Cortex of kidney (tissue), 1 donor: ENCODE measurements at places on chromosomes 2 and 18.

DNA sequence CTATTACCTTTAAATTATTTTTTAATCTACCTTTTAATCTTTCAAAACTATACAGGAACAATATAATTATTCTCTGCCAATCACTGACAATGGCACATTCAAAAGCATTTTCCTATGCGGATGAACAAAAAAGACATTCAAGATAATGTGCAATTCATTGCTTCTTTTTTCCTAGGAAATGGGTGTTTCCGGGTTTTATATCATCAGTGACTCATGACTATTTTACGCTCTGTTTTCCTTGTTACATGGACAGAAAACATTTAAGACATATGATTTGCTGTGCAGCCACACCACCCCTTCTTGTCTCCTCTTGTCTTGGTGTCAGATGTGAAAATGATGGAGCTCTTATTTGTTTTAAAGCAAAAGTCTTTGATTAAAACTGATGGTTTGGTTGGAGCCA lies 184.7 kb upstream of the LINC00305 start:
- no peak for DNase-seq

- no peak for DNase-seq
Observed at GRCh38 chr18:35588995-35589394, 7.5 kb downstream of the GALNT1 start.

- no peak for DNase-seq
Observed at GRCh38 chr2:128309280-128310093, 9.2 kb downstream of the HS6ST1 start.

GRCh38 chr2:140593132-140593531 lies 1537.7 kb downstream of the LRP1B start:
- DNase-seq = no peak

- no peak for DNase-seq
Observed at GRCh38 chr2:231615058-231615671, 22.5 kb downstream of the TEX44 start.

GRCh38 chr2:109601783-109602182 lies 12.0 kb downstream of the SEPTIN10 start:
- DNase-seq = no peak

GRCh38 chr18:74524097-74524496 lies 10.2 kb upstream of the CNDP1 start:
- no peak for DNase-seq

DNA sequence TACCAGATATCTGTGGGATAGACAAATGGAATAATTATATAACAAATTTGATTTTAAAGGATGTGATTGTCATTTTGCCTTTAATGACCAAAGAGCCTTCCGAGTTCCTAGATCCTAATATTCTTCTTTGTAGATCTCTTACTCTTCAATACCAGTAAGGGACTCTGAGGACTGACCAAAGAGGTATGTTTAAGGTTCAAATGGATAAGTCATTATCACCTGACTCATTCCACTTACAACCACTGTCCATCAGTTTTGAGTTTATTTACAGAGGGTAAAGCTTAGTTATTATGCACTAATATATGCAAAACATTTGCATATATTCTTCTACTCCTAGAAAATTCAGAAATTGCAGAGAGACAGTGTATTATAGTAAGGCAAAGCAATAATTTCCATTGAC lies 62.7 kb downstream of the CCDC148 start:
- DNase-seq = no peak

DNA sequence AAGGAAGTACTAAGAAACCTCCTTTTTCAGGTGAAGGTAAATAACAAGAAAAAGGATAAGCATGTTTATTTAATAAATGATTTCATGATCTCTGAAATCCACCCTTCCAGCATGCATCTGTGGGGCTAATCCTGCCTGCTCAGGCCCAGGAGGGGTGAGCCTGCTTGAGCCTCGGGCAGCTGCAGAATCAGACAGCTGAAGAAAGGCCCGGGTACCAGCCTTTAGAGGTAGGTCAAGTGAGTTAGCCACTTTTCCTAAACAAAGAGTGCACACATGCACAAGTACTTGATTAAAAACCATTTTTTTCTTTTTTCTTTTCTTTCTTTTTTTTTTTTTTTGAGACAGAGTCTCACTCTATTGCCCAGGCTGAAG lies 25.7 kb upstream of the FZD7 start:
- no peak for DNase-seq

- no peak for DNase-seq
Observed at GRCh38 chr2:108923019-108923700, 65.9 kb downstream of the EDAR start.

GRCh38 chr18:45542043-45542442 lies 73.2 kb upstream of the SLC14A2 start:
- no peak for DNase-seq

DNA sequence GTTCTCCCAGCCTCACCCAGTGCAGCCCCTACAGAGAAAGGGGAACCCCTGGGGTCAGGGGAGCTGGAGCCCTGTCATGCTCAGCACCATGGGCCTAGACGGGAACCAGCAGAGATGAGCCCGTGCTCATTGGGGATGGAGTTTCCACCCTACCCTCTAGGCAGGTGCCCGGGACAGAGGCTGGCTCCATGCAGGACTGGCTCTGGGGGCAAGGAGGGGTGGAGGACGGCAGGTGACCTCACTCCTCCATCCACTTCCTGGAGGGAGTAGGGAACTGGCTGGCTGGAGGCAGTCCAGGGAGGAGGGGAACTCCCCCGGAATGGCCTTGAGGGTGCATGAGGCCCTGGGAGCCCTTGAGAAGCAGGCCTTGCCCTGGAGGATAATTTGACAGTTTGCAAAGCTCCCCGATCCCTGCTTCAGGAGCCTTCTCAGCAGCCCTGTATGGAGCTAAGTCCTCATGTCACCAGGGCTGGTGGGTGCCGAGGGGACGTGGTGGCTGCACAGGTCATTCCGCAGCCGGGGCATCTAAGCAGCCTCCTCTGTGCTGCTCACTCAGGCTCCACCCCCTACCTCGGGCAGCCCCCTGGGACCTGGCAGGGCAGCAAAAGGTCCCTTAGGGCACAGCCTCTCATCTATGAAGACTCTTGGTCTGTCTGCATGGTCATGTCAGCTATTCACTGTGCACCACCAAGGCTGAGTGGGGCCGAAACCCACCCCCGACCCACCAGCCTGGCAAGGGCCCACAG lies 2.1 kb downstream of the NEURL3 start:
- no peak for DNase-seq

DNA sequence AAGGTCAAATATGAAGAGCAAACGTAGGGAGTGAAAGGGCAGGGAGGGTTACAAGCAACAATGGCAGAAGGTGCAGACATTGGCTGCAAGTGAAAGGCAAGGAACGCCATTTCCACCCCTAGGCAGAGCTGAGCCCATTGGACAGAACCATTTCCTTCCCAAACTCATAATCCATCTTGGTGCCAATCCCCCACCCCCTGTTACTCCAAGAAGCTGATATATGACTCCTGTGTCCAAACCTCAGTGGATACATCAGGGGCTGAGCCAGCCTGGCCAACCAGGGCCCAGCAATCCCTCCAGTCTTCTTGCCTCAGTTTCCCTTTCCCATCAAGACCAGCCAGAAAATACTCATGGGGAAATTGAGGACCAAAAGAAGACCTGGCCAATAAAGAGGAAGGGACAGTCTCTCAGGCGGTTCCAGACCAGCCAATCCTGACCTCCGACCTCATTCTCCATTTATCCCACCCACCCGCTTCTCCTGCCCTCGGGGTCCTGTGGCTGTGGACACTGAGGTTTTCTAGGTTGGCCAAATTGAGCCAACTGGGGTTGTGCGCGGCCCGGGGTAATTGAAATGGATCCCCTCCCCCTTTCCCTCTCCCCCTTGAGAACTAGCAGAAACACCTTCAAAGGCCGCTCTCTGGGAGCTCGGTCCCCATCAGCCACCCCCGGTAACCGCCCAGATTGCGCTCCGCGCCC lies 24.8 kb downstream of the TNS1 start:
- no peak for DNase-seq

GRCh38 chr2:214482728-214483127 lies 71.9 kb downstream of the VWC2L start:
- no peak for DNase-seq

- no peak for DNase-seq
Observed at GRCh38 chr2:113187771-113188170, 14.0 kb downstream of the PSD4 start.

DNA sequence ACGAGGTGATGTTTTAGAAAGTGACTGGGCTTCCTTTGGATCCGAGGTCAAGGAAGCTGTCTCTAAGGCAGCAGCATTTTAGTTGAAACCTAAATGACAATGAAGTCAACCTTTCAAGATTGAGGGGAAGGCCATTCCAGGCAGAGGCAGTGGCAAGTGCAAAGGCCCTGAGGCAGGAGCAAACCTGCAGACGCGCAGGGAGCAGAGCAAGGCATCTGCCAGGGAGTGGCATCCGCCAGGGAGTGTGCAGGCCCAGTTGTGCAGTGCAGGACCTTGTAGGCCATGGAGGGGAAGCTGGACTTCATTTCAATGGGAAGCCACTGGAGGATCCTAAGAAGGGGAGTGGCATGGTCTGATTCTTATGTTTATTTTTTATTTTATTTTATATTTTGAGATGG lies 154.7 kb upstream of the SIX3 start:
- no peak for DNase-seq

- DNase-seq = no peak
Observed at GRCh38 chr2:201542291-201542690, 90.8 kb downstream of the STRADB start.

DNA sequence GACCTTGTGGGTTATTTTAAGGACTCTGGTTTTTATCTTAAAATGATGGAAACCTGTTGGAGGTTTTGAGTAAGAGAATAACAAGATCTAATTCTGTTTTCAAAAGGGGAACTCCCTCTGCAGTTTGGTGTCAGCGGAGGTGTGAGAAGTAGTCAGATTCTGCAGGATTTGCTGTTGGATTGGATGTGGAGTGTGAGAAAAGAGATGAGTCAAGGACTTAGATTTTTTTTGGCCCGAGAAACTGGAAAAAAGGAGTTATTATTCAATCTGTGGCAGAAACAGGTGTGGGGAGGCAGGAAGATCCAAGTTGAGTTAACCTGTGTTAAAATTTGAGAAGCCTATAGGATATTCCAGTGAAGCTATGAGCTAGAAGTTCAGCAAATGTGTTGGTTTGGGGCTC lies 337.2 kb upstream of the FANCL start:
- DNase-seq = no peak

DNA sequence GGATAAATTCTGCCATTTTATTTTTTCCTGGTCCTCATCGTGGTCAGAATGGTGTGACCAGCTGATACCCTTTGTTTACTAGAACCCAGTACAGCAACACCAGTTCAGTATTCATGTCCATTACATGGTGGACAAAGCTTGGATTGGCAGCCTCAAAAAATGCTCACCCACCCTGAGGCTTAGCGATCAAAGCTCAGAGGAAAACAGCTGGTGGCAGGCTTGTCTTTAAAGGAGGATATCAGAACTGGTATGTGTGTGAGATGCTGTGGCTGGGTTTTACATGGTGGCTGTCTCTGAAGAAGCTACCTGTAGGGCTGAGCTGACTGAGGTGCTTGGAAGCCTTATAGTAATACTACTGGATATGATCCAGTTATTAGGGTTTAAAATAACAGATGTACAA lies 471.1 kb upstream of the MEX3C start:
- no peak for DNase-seq

DNA sequence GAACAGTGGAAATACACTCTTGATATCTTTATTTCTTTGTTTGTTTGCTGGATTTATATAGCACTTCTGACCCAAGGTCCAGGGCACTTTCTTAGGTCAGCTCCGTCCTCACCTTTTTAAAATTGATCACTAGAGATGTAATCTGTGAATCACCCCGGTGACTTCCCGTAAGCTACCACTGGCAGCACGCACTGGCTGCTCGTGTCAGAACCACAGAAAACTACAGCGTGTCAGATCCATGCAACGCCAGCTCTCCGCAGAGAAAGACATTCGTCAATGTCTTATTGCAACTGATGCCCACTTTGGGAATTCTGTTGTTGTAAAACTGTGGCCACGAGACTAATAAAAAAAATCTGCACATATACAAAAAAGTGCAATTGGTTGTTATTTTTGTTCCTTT lies 779.4 kb upstream of the ZEB2 start:
- no peak for DNase-seq

DNA sequence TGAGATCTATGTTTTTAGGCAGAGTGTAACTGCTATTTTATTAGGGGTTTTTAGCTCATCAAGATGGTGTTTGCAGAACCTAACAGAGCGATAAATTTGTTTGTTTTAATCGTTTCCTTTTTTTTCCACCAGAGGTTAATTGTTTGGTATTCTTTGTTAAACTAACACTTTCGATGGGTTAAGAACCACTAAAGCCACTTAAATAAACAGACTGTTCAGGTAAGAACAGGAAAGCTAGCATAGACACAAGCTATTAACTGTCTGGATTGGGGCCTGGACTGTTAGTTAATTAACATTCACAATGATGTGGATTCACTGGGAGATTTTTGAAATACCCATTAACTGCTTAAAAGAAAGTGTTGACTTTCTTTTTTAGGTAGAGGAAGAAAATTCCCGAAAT lies 209.0 kb upstream of the COPS8 start:
- DNase-seq = no peak

DNA sequence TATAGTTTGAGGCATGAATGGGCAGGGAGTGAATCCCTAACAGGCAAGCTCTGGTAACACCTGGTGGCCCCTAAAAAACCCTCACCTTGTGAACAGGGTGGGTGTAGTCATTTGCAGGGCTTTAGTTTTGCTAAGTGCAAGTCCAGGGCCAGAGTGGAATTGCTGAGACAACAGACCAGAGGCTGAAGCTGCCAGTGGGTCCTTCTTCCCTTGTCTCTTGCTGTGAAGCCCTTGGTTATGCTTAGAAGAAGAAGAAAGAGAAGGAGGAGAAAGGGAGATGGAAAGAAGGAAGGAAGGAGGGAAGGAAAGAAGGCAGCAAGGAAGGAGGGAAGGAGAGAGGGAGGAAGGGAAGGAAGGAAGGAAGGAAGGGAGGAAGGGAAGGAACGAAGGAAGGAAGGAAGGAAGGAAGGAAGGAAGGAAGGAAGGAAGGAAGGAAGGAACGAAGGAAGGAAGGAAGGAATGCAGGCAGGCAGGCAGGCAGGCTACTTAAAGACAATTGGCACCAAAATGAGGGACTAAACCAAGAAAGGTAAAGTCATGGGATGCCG lies 45.8 kb downstream of the SMAD7 start:
- no peak for DNase-seq

GRCh38 chr2:147198651-147199171 lies 646.1 kb upstream of the ACVR2A start:
- no peak for DNase-seq

DNA sequence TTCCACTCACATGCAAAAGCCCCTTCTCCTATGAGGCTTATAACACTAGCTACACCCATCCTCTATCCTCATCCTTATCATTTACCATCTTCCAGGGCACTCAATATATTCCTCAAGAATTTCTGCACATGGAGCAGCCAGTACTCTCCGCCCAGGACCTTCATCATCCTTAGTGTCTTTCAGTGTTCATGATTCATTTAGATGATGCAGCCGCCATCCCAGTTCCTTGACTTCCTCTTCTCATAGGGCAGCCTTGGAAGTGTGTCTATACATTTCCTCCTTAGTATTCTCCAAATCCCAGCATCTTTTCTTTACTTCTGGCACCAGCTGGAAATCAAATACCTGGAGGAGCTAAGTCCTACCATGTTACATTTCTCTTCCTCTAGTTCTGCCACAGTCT lies 3.0 kb upstream of the ITSN2 start:
- DNase-seq = no peak

GRCh38 chr2:216994353-216994854 lies 134.5 kb upstream of the TNP1 start:
- DNase-seq = no peak
